ENCODE measurements at places on chromosomes 2 and 18.

DNA sequence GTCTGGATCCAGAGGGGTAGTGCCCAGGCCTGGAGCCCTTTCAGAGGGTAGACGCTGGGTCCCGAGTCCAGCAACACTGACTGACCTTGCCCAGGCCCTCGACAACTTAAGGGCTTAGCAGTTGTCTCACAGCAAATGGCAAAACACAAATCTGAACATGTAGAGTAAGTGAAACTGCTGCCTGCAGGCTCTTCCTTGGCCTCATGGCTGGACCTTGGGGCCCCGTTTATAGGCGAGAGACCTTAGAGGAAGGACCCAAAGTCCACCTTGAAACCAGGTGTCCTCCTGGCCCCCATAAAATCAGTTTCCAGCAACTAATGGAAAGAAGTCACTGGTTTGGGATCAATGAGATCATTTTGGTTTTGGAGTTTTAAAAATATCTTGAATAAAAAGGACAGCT lies 154.4 kb downstream of the MYO1B start:
- H3K27ac ChIP-seq: no peak overlapping the region
- no peak overlapping the region for H3K4me3 ChIP-seq
- no peaks in the 10 kb centered on the region for H3K36me3 ChIP-seq
- H3K27me3 ChIP-seq: no peaks in the 10 kb centered on the region
- no peaks in the 10 kb centered on the region for H3K4me1 ChIP-seq

DNA sequence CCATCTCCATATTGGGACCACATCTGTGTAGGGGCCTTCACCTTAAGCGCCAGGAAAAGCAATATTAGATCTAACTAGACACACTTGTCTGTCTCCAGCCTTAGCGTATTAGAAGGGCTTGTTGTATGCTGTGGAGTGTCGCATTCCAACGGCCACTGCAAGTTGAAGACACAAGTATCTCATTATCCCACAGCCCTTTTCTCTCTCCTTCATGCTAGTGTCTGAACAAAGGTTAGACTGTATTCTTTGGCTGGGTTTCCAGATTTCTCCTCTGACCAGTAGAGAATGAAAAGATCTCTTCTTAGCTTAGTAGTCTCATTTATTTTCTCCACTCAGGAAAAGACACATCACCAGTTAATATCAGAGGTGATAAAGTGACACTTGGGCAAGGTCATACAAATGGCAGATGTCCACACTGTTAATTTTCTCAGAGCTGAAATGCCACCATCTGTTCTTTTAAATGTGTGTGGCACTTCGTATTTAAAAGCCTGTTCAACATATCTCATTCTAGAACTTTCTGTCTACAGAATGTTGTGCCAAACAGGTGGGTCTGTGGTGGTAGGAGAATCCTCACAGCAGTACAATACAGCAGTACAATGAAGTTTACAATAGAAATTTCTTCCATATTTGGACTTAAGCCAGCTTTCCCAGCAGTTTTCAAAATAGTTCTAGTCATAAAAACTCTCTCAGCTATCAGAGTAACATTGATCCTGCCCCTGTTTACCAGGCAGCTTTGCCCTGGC lies 94.0 kb upstream of the ITGA6 start:
- peaks cover 21% of the 10 kb centered on the region for H3K4me1 ChIP-seq
- H3K36me3 ChIP-seq: no peaks in the 10 kb centered on the region
- H3K27me3 ChIP-seq: no peaks in the 10 kb centered on the region
- H3K4me3 ChIP-seq: no peak overlapping the region
- H3K27ac ChIP-seq: no peak overlapping the region
- DNase-seq: no peak

DNA sequence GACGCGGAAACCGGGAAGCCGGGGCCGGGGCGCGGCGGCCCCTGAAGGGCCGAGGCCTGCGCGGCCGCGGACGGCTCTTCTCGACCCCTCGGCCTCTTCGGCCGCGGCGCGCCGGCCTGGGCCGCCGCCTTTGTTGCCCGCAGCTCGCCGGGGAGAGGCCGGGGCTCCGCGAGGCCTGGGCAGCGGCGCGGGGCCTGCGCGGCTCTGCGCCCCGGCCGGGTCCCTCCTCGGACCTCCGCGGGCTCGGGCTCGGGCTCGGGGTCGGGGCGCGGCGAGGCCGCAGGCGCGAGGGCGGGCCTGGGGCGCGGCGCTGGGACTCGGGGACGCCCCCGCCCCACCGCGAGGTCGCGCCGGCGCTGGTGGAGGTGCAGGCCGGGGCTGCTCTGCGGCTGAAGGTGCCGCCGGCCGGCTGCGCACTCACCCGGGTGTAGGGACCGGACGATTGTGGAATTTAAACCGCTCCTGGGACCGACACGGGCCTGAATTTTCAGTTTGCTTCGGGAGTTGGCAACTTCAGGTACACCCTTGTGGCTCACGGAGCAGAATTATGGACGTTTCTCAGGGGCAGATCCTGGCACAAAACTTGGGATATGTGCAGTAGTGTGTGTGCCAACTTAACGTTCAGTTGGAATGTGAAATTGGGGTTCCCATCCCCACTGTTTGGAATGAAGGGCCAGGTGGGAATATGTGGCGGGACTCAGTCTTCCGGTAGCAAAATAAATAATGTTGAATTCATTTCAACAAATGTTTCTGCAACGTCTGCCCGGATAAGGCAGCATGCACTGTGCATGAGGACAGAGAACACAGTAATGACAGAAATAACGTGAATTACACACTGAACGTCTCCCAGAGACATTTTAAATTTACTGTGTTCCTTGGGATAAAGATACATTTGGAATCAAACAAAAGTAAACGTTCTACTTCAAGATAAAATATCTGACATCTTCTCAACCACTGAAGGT lies 787 bp downstream of the SOCS6 start:
- H3K4me3 ChIP-seq: peak overlapping the region; percentile 52
- H3K27ac ChIP-seq: peak overlapping the region; percentile 63
- no peaks in the 10 kb centered on the region for H3K36me3 ChIP-seq
- DNase-seq: peak; percentile 54
- peaks cover 48% of the 10 kb centered on the region for H3K4me1 ChIP-seq

- no peaks in the 10 kb centered on the region for H3K36me3 ChIP-seq
- no peak overlapping the region for H3K27ac ChIP-seq
- peaks cover 98% of the 10 kb centered on the region for H3K27me3 ChIP-seq
- H3K4me1 ChIP-seq: peaks cover 35% of the 10 kb centered on the region
- no peak overlapping the region for H3K4me3 ChIP-seq
Measured at GRCh38 chr2:172093416-172094293, 8.3 kb downstream of the DLX1 start.

GRCh38 chr2:172397148-172397834 lies 30.1 kb upstream of the ITGA6 start:
- no peak overlapping the region for H3K27ac ChIP-seq
- no peak for DNase-seq
- H3K4me1 ChIP-seq: no peaks in the 10 kb centered on the region
- H3K27me3 ChIP-seq: no peaks in the 10 kb centered on the region

DNA sequence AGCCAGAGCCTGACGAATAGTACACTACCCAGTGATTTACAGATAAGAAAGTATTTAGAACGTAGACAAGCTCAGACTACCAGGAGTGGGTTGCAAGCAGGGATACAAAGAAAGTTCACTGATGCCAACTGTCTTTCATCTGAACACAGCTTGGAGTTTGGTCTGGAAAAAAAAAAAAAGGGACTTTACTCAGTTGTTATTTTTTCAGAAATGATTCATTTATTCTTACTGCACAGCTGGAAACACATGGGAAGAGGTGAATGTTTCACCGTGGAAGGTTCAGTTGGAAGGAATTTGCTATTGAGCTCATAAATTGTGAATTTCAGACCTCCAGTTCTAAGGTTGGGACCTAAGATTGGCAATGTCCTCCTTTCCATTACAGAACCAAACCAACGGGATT lies 259.7 kb downstream of the ETAA1 start:
- no peaks in the 10 kb centered on the region for H3K4me1 ChIP-seq
- H3K27me3 ChIP-seq: no peaks in the 10 kb centered on the region
- no peak for DNase-seq
- no peak overlapping the region for H3K27ac ChIP-seq

- H3K4me3 ChIP-seq: no peak overlapping the region
- peak; percentile 49 for DNase-seq
- no peak overlapping the region for H3K27ac ChIP-seq
- H3K4me1 ChIP-seq: no peaks in the 10 kb centered on the region
- H3K36me3 ChIP-seq: no peaks in the 10 kb centered on the region
Measured at GRCh38 chr2:109558076-109558882, 55.5 kb downstream of the SEPTIN10 start.

DNA sequence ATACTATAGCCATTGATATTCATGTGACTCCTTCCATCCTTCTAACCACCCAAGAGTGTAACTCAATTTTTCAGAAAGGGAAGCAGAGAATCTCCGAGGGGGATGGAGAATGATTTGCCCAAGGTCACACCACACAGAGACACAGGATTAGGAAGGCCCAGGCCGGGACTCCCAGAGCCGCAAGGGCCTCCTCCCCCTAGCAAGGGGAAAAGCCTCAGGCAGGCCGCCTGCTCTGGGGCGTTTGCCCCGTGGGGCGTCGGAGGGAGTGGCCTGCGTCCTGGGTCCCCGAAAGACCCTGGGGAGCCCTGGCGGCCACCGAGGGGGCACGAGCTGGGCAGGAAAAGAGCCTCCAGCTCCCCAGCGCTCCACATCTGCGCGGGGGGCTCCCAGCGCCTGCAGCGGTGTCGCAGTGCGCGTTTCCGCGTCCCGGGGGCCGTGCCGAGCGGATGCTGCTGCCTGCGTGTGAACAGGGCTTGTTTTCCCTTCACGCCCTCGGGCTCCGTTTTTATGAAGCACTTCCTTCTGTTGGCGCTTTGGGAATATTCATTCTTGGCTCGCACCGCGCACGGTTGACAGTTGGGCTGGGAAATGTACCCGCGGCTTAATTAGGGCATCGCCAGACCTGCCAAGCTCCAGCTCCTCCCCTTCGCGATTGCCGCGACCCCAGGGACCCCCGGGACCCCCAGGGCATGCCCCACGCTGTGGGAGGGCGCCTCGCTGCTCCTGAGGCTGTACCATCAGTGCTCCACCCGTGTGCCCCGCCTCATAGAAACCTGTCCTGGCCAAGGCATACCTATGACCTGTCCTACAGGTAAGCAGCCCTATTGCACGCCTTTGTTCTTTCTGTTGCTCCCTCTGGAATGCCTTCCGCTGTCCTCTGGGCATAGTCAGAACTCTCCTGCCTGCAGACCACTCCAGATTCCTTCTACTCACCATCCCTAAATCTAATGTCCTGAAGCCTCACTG lies 158.9 kb upstream of the GLI2 start:
- H3K4me3 ChIP-seq: peak overlapping the region; percentile 21
- H3K27me3 ChIP-seq: no peaks in the 10 kb centered on the region
- DNase-seq: no peak
- H3K36me3 ChIP-seq: no peaks in the 10 kb centered on the region
- H3K27ac ChIP-seq: no peak overlapping the region
- H3K4me1 ChIP-seq: peaks cover 7% of the 10 kb centered on the region

- no peak overlapping the region for H3K4me3 ChIP-seq
- H3K27ac ChIP-seq: no peak overlapping the region
- no peaks in the 10 kb centered on the region for H3K36me3 ChIP-seq
- no peak for DNase-seq
- H3K4me1 ChIP-seq: no peaks in the 10 kb centered on the region
Measured at GRCh38 chr2:64489081-64489751, 34.9 kb upstream of the AFTPH start.

GRCh38 chr2:105775809-105776559 lies 31.3 kb downstream of the NCK2 start:
- H3K36me3 ChIP-seq: no peaks in the 10 kb centered on the region
- H3K27ac ChIP-seq: no peak overlapping the region
- peaks cover 30% of the 10 kb centered on the region for H3K4me1 ChIP-seq
- H3K27me3 ChIP-seq: no peaks in the 10 kb centered on the region
- no peak overlapping the region for H3K4me3 ChIP-seq

DNA sequence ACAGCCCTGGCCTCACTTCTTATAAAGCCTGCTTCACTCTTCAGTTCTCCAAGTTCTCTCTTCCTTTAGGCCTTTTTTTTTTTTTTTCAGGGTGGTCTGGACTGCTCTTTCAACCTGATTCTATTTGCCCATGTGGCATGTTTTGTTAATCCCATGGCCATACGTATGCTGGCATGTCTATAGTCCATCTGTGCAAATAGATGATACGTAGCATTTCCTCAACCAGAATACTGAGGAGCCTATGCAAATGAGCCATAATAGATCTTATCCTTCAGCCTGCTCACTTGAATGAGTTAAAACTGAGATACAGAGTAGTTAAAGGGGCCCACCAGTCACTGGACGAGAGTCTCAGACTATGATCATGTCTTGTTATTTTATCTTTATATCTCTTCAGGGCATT lies 265.2 kb upstream of the CXCR4 start:
- no peaks in the 10 kb centered on the region for H3K27me3 ChIP-seq
- H3K36me3 ChIP-seq: no peaks in the 10 kb centered on the region
- no peak for DNase-seq
- no peaks in the 10 kb centered on the region for H3K4me1 ChIP-seq
- no peak overlapping the region for H3K4me3 ChIP-seq
- no peak overlapping the region for H3K27ac ChIP-seq

Data from Peyer's patch (tissue), 4 donors.